ENCODE measurements at places on chromosomes 6 and 20. TPM values are rescaled to one million over a fixed set of nuclear protein-coding genes. Genes with fewer than 3 reads are reported as not detected.

DNA sequence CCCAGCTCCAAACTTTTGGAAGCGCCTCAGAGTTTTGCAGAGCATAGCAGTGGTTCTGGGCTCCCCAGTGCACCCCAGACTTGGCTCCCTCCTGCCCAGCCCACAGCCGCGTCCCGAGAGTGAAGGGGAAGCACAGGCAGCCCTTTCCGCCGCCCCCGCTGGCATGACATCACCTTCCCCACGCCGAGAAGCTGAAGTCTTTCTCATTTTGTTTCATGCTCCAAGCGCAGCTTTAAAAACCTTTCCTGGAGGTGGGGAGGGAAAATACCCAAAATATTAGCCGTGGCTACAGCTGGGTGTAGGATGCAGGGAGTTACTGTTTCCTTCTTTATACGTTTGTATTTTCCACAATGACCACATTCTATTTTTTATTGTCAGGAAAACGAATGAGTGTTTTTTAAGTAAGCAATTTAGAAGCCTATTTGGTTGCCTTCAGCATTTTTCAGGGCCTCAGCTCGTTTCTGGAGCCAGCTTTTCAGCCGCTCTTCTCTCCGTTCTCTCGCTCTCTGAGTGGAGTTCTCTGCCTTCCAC, 72.9 kb downstream of the SNX5 start:
- peak; percentile 80 for DNase-seq

DNA sequence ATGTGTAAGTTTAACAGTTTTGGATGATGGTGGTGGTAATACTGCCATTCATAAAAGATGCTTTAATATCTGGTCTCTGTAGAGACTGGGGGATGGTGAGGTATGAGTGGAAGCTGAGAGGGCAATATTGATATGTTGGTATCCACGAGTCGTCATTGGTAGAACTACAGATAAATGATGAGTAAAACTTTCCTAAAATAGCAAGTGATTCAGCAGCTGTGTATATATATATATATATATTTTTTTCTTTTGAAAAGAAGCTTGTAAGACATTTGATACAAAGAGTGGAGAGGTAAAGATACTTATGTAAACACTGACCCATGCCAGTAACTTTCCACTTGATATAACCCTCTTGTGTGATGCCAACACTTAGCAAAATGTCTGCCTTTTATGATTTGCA, 41.7 kb upstream of the CITED2 start:
- DNase-seq, result no peak

Gene ABRACL
- total RNA-seq, result 7.9 TPM

Gene ABCF1
- total RNA-seq, result 39.5 TPM

- no peak for DNase-seq
Measured at GRCh38 chr6:113476937-113477839, 380.0 kb upstream of the MARCKS start.

DNA sequence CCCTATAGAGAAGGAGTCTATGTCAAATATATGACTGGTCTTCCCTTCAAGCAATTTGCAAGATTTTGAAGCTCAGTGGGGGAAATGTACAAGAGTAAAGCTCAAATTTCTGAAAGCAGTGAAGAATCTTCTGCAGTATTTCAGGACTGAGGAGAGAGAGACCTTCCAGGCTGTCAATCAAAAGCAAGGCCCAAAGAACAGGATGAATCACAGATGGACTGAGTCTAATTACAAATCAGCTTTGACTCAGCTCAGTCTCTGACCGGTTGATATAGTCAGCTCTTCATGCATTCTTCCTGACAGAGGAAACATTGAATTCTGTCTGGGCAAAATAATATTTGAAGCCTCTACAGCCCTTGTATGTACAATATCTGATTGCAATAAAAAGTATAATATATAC, 7.7 kb upstream of the HTR1B start:
- DNase-seq, result no peak

All from Right ventricle myocardium inferior (tissue), 1 donor.